ENCODE measurements at places on chromosomes 12 and 14.

DNA sequence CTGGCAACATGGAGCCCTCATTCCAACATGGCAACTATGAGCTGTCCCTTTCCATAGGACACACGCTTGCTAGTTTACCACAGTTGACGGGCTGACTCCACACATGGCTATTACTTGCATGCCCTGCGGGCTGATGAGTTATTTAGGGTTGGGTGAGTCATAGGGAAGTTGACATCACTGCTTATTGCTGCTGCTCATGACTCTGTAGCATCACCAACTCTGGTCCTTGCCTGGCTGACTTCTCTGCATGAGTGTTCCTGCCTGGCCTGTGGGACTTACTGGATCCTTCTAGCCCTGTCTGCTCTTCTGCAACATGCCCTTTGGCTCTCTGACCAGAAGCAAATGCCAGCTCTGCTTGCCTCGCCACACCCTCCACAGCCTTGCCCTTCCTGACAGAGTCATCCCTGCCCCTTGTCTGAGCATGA, 199.5 kb downstream of the ANO6 start:
- no peak overlapping the region for H3K27ac ChIP-seq
- H3K27me3 ChIP-seq = no peaks in the 10 kb centered on the region
- H3K36me3 ChIP-seq = peaks cover 13% of the 10 kb centered on the region
- peaks cover 8% of the 10 kb centered on the region for H3K4me1 ChIP-seq
- no peak overlapping the region for H3K4me3 ChIP-seq

DNA sequence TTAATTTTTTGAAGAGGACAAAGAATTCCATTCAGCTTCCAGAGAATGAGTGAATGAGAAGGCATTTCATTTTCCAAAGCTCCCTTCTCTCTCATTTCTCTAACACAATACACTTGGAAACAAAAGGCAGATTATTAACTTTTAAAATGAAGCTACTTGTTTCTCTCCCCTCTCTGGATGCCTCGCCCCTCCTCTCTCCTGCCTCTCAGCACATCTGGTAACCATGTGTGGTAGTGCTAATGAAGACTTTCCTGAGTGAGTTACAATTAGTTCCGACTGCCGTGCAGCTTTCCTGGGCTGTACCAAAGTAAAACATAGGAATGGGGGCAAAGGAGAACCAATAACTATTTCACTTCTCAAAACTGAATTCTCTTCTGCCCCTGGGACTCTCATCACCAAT, 84.7 kb upstream of the SOX5 start:
- no peak for ATAC-seq
- no peaks in the 10 kb centered on the region for H3K27me3 ChIP-seq
- no peak overlapping the region for H3K4me3 ChIP-seq

DNA sequence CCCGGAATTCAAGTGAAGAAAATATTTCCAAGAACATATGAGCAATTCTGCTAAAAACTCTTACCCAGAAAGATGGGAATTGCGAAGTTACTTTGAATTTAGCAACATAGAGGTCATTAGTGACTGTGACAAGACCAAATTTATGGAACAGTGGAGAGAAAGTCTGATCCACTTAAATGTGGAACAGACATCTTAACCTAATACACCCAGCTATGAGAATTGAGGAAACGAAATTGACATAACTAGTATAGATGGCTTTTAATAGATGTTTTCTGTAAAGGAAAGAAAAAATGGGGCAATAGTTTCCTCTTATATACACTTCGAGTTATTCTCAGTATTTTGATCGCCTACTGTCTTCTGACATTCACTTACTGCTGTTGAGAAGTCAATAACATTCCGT, 4.6 kb downstream of the OVCH1 start:
- H3K27me3 ChIP-seq = peaks cover 18% of the 10 kb centered on the region
- no peak overlapping the region for H3K27ac ChIP-seq
- H3K4me3 ChIP-seq = no peak overlapping the region
- H3K4me1 ChIP-seq = no peaks in the 10 kb centered on the region

GRCh38 chr14:100791348-100791735, 34.6 kb upstream of the MEG3 start:
- H3K4me3 ChIP-seq = no peak overlapping the region
- no peak overlapping the region for H3K27ac ChIP-seq
- peaks cover 34% of the 10 kb centered on the region for H3K27me3 ChIP-seq
- no peaks in the 10 kb centered on the region for H3K4me1 ChIP-seq
- ATAC-seq = no peak
- no peaks in the 10 kb centered on the region for H3K36me3 ChIP-seq

- no peaks in the 10 kb centered on the region for H3K36me3 ChIP-seq
- ATAC-seq = no peak
- H3K27me3 ChIP-seq = peaks cover 99% of the 10 kb centered on the region
- H3K4me3 ChIP-seq = peak overlapping the region; percentile 38
- peaks cover 43% of the 10 kb centered on the region for H3K4me1 ChIP-seq
Observed at GRCh38 chr12:53995002-53995377, 5.0 kb upstream of the HOXC9 start.

DNA sequence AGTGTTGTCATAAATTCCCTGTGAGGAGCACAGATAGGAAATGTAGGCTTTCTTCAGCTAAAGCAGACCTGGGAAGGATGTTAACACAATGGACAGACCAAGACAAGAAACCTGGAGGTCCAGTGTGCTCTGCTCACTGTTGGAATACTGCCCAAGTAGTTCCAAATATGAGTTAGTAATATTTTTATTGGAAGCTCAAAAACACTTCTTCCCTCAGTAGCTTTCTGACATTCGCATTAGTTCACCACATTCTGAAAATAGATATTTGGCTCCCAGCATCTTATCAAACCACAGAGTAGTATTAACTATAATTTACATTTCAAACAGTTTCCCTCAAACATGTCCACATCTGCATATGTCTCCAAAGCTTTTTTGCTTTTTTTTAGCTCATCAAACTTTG, 74.8 kb upstream of the PYGL start:
- no peak for ATAC-seq
- peaks cover under 1% of the 10 kb centered on the region for H3K27me3 ChIP-seq
- H3K27ac ChIP-seq = no peak overlapping the region
- no peak overlapping the region for H3K4me3 ChIP-seq

GRCh38 chr12:102342281-102343006, 137.9 kb downstream of the IGF1 start:
- no peaks in the 10 kb centered on the region for H3K36me3 ChIP-seq
- ATAC-seq = no peak
- no peak overlapping the region for H3K27ac ChIP-seq
- H3K4me1 ChIP-seq = no peaks in the 10 kb centered on the region
- H3K27me3 ChIP-seq = peaks cover 6% of the 10 kb centered on the region

DNA sequence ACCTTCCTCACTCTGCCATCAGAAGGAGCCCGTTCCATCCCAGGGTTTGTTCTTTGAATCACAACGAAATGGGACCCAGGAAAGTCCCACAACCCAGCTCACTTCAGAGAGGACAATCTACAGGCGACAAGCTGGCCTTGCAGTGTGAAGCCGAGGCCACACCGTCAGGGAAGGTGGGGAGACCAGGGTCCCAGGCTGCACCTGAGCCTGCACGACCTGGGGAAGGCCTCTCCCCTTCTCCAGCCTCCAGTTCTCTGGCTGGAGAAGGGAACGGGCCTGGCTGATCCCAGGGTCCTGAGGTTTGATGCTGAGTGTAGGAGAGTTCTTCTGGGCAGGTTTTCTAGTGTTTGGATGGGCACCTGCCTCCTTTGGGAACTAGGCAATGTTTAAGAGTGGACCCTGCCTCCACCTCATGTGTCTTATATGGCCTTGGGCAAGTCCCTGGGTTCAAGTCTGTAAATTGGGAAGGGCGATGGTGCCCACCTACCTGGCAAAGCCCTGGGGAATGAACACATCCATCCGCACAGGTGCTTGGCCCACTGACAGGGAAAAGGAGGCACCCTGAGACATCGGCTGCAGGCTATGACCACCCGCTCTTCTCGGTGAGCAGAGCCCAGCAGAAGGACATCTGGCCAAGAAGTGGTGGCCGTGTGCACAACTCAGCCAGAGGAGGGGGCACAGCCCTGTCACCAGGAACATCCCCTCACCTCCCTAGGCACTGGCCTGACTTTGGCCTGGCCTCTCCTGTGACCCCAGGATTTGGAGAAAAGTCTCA, 77.9 kb upstream of the BCL11B start:
- no peak overlapping the region for H3K4me3 ChIP-seq
- ATAC-seq = no peak
- no peak overlapping the region for H3K27ac ChIP-seq

DNA sequence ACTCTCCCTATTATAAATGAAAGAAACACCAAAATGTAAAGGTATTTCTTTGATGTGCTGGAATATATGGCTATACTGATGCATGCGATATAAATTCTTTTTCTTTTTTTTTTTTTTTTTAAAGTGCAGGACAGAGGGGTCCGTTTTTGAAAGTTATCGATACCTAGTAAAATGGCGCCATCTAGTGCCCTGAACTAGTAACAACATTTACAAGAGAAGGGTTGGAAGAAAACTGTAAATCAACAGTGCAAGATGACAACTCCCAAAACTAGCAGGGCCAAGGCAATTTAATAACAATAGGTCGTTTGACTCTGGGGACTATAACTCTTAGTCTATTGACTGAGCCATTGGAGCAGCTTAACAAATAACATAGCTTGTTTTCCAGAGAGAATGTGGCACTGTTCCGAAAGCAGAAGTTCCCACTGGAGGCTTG, 137.7 kb downstream of the SPTSSA start:
- H3K27me3 ChIP-seq = peaks cover 11% of the 10 kb centered on the region
- H3K27ac ChIP-seq = no peak overlapping the region
- H3K4me1 ChIP-seq = peaks cover 13% of the 10 kb centered on the region
- no peaks in the 10 kb centered on the region for H3K36me3 ChIP-seq
- H3K4me3 ChIP-seq = no peak overlapping the region
- no peak for ATAC-seq

- no peak for ATAC-seq
- H3K36me3 ChIP-seq = no peaks in the 10 kb centered on the region
- H3K4me3 ChIP-seq = no peak overlapping the region
- H3K4me1 ChIP-seq = no peaks in the 10 kb centered on the region
Observed at GRCh38 chr12:131694116-131694838, 16.6 kb upstream of the SFSWAP start.

DNA sequence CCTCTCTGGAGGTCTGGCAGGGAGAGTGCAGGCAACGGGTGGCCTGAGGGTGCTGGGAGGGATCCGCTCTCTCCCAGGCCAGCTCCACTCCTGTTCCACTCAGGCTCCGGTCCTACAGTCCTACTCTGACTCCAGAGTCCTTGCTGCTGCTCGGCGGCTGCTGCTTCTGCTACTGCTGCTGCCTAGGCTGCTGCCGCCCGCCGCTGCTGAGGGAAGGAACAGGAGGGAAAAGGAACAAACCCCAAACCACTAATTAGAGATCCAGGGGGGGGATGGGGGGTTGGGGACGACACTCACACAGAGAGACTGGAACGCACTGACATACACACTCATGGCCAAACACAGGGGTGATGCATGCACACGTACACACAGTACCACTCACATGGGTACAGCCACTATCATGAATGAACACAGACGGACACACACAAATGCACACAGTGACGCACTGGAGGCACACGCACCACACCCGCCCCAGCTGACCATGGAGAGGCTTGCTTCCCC, at the start of gene SP7:
TSS of gene SP7 (minus strand) at position 174 of the 501 bp plus-strand sequence. CDS start 708 bp downstream, outside the sequence.
- no peak within 1 kb of the TSS for H3K4me3 ChIP-seq
- H3K36me3 ChIP-seq = no peaks in the 10 kb centered on the region
- peak; percentile 71 for ATAC-seq
- peaks cover 19% of the 10 kb centered on the region for H3K4me1 ChIP-seq

GRCh38 chr12:100128512-100128908, 14.2 kb downstream of the BLTP3B start:
- no peak overlapping the region for H3K27ac ChIP-seq
- H3K27me3 ChIP-seq = no peaks in the 10 kb centered on the region
- peaks cover 25% of the 10 kb centered on the region for H3K36me3 ChIP-seq
- peaks cover 57% of the 10 kb centered on the region for H3K4me1 ChIP-seq
- ATAC-seq = no peak

DNA sequence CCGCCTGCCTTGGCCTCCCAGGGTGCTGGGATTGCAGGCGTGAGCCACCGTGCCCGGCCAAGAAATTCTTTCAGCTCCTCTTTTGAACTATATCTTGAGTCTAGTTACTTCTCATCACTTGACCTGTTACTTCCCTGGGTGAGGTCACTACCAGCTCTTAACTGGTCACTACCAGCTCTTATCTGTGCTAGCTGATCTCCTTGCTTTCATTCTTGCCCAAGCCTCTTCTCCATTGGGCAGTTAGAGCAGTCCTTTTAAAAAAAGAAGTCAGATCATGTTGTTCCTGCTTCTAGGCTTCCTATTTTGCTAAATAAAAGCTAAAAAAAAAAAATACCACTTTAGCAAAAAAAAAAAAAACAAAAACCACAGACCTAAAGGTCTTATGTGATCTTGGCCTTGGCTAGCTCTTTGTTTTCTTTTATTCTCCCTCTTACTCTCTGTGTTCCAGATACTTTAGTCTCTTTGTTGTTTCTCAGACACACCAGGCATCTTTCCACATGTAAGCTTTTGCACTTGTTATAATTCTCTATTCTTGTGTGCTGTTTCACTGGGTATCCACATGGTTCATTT, 63.5 kb downstream of the RAD51B start:
- H3K36me3 ChIP-seq = peaks cover 6% of the 10 kb centered on the region
- H3K4me3 ChIP-seq = no peak overlapping the region
- no peaks in the 10 kb centered on the region for H3K27me3 ChIP-seq
- peaks cover 7% of the 10 kb centered on the region for H3K4me1 ChIP-seq
- H3K27ac ChIP-seq = no peak overlapping the region
- no peak for ATAC-seq

DNA sequence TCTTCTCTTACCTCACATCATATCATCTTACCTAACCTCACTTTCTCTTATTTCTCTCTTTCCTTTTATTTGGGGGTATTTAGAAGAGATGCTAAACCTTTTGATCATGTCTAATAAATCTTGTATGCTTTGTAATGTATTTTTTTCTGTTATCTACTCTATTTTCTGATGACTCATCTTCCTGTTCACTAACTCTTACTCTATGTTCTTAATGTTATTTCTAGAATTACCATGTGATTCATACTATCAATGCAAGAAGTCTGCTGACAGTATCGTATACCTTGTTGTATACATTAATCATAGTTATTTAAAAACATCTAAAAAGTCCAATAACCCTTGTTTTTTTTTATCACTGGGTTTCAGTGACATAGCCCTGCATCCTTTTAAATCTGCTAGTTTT, 62.3 kb downstream of the MGAT4C start:
- H3K4me3 ChIP-seq = no peak overlapping the region
- H3K27me3 ChIP-seq = no peaks in the 10 kb centered on the region
- no peak overlapping the region for H3K27ac ChIP-seq
- no peaks in the 10 kb centered on the region for H3K4me1 ChIP-seq
- H3K36me3 ChIP-seq = no peaks in the 10 kb centered on the region
- no peak for ATAC-seq

DNA sequence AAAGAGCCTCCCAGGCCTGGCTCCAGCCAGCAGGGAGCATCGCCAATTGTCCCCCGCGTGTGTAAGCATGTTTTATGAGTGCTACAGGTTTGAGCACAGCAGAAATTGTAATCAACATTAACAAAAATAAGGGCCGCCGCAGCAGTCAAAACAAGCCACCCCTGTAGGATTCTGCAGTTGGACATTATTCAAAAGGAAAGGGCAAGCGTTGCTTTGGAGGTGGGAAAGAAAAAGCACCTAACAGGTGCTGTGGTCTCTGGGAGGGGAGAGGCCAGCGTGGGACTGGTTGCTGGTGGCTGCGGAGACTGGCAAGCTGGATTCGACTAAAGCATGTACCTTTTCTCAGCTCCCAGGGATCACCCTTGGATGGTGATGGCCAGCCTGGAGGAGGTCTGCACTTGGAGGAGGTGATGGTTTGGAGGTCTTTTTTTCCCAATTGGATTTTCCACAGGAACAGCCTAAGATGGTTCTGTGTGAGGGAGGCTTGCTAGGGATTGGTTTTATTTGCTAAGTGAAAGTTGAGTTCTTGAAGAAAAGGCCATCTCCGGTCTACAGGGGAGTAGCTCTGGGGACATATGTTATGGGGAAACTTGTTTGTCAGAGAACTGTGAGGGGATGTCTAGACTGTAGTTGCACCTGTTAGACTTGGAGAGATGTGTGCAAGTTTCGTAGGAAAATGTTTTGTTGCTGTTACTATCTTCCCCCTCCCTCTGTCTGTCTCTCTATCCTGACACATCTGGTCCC, 2.0 kb downstream of the DYRK2 start:
- peak overlapping the region; percentile 88 for H3K27ac ChIP-seq
- H3K4me3 ChIP-seq = peak overlapping the region; percentile 85
- peaks cover 24% of the 10 kb centered on the region for H3K36me3 ChIP-seq
- no peaks in the 10 kb centered on the region for H3K27me3 ChIP-seq

Measured in stimulated activated memory B cell treated with anti-CD40 and anti-IgM and Interleukin-4, amounts not matched to agents 10 μg/mL and 1 μg/mL and 100 μg/mL, for 72 hours (primary cell).